ENCODE measurements at places on chromosomes 1 and 21.
A peak's percentile ranks its signal among the peaks of the same experiment; 100 is the strongest.

DNA sequence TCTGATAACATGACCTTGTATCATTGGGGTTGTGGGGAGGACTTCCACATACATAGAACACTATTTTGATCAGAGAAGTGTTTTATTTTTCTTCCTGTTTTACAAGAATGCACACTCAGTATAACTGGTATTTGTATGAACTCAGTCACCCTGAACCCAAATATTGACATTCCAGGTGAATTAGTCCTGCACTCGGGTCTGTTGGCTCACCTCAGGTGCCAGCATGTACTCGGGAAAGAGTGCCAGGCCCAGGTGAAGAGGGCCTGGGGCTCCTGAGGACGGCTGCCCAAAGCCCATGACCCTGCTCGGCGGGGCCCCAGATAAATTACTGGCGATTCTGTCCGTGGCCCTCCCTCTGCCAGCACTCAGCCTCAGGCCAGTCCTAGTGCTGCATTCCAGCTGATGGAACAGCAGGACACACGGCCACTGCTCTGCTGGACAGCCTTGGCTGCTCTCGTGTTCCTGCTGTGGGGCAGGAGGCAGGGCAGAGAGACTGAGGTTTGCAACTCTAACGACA lies 75.4 kb upstream of the TMPRSS2 start:
- no peak for DNase-seq

DNA sequence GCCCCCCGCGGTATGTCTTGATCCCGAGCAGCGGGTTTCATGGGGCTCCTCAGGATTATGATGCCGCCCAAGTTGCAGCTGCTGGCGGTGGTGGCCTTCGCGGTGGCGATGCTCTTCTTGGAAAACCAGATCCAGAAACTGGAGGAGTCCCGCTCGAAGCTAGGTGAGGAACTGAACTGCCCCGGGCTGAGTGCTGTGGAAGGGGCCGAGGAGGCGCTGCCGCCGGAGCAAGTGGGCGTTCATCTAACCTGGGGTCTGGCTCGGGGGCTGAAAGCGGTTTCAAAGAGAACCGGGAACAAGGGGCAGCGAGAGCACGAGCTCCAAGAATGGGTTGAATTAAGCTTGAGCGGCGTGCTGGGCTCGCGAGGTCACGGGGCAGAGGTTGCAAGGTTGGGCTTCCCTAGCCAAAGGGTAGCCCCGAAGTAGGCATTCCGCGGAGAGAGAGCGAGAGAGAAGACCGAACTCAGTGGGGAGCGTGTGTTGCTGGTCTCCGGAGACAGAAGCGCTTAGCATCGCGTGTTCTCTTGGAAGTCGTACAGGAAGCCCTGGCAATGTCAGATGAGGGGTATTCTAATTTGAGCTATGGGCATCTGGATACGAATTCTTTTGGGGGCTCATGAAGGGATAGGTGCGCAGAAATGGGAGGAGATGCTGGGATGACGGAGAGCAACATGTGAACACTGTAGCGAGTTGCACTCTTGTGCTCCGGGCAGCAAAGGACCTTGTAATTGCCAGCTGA lies 732 bp downstream of the HS2ST1 start:
- DNase-seq = peak; percentile 17

DNA sequence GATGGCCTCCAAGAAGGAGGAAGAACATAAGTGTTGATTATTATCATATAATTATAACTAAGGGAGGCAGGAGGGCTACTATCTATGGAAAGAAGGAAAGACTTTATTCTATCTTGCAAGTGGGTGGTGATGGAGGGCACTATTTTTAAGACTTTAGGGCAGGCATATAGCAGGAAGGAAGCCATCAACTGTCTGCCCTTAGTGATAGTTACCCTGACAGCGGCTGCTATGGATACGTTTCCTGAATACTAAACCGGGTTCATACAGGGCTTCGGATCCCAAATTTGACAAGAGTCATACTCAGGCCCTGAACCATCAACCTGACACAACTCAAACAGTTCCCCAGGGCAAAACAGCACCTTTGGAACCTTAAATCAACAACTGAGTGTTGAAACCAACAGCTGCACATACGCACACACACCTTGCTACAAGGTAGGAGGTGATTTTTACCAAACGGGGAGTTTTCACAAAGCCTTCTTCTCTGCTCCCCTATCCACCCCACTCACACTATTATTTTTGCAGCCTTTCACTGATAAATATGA lies 397.2 kb downstream of the OMA1 start:
- no peak for DNase-seq

DNA sequence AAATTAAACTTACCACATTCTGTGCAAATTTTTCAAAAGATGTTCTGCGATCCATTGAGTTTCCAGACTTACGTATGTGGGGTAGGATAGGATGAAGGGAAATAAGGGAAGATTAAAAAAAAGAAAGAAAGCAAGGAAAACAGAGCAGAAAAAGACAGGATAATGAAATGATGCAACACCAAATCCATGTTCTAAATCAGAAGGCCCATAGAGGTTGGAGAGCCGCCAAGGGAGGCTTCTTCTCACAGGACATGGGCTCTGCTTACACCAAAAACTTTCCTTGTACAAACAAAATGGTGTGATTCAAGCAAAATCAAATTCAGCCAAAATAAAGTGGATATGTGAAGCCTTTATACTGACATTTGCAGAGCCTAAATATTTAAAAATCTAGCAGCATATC lies 189.5 kb upstream of the GREM2 start:
- no peak for DNase-seq

GRCh38 chr1:39091845-39092645 lies 65.9 kb downstream of the NDUFS5 start:
- no peak for DNase-seq

DNA sequence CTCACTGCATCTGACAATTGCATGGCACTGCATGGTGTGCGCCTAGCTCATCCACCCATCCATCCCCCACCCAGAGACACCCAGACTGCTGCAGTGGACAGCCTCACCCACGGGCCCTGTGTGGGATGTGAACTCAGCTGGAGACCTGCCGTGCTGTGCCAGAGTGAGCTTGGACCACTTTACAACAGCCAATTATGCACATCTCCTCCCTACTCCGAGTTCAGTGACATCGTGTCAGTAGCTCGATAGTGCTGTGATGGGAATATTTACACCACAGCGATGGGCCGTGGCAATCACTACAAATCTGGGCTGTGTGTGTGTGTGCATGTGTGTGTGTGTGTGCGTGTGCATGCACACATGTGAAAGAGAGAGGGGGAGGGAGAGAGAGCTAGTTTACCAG lies 42.5 kb downstream of the TMEM51 start:
- no peak for DNase-seq

GRCh38 chr1:107546576-107546975 lies 405.7 kb downstream of the NTNG1 start:
- no peak for DNase-seq

GRCh38 chr1:22216210-22216883 lies 73.5 kb upstream of the WNT4 start:
- DNase-seq = no peak

All from HTR-8/SVneo (cell line).